Tongue (tissue), 3 donors: ENCODE measurements at places on chromosomes 1 and 21. TPM values are rescaled to one million over a fixed set of nuclear protein-coding genes. Genes with fewer than 3 reads are reported as not detected.
A peak's percentile ranks its signal among the peaks of the same experiment; 100 is the strongest.

DNA sequence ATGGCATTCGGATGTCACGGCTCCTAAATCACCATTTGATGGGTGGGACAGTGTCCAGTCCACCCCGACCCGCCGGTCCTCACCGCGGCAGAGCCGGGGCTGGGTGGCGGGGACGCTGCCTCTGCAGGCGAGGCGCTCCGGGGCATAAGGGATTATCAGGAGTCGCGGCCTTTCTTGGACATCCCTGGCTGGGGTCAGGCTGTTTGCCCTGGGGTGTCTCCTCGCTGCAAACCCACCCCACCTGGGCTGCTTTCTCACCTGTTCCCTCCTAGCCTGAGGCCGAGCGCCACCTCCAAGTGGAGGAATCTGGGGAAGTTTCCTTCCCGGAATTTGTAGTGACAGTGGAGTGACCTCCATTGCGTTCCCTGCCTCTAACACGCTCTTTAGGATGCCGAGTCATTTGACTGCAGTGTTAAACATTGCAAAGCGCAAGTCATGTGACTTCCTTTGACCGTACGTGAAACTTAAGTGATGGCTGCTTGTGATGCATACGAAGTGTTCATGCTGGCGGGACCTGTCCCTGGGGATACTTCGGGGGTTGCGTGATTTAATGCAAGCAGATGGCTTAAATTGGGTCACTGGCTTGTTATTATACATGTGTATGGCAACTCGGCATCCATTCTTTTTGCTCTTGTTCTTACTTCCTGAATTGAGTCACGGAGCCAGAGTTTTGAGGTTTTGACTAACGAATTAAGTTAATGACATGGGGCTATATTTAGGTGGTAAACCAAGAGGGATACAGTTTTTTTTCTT lies 536 bp downstream of the LGALS8 start:
- peak; percentile 84 for DNase-seq

DNA sequence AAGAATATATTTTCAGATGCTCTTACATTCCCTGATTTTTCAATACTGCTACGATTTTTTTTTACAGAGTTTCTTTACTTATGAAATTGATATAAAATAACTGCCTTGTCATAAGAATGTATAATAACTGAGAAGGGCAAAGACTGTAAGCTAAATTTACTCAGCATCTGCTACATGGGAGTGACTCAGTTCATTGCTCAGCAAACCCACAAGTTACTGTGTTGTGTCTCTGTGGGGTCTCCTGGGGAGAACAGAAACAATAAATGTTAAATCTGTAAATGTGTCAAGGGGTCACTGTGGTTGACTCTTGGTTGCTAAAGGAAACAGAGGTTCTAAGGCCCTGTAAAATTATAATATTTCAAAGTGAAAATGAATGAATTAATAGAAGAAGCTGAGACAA lies 210.3 kb upstream of the CACYBP start:
- no peak for DNase-seq

The PGLYRP4 gene
- 0.31 TPM for total RNA-seq

The DMRTA2 gene
- not detected for total RNA-seq
